GM12865 (cell line): ENCODE measurements at places on chromosomes 1 and 21.
A peak's percentile ranks its signal among the peaks of the same experiment; 100 is the strongest.

DNA sequence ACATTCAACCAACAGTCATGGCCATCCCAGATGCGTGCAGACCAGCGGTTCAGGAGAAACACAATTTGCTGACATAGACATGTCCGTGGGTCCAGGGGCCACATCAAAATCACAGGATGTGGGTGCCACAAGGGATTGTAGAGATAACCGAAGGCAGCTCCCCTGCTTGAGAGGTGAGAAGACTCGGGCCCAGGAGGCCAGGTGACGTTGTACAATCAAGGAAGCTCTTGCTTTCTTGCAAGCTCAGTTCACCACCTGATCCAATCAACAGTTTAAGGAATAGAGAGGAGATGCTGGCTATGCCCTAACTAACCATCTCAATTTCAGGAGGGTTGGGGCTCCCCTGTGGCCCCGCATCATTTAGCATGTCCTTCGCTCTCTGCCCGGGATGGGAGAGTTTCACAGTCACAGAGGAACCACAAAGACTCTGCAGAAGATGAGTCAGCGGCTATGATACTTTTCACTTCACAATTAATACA lies 19.5 kb downstream of the UBASH3A start:
- peak; percentile 85 for DNase-seq

DNA sequence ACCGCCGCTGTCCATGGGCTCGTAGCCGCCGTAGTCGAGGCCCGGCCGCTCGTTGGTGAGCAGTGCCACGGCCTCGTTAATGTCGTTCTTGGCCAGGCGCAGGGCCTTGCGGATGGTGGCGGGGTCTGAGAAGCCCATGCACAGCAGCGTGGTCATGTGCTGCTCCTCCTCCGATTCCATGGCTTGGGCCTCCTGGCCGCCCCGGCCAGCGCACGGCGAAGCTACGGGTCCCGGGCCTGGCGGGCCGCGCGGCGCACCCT lies 300 bp downstream of the USP24 start:
- DNase-seq, result no peak

- no peak for DNase-seq
Observed at GRCh38 chr1:3231826-3232225, 162.8 kb downstream of the PRDM16 start.

DNA sequence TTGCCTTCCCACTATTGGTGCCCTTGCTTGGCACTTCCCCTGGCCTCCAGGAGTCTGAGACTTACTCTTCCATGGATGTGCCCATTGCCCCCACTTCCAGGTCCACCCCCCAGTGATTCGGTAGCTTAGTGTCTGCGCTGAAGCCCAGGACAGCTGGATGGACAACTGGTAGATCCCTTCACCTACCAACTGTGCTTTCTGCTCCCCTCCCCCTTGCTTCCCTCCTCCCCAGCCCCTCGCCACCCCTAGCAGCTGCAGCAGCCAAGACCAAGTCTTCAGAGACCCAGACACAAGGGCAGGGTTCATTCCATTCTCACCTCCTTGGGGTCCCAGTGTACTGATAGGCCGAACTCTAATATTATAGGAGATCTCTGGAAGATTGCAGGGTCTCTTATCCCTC lies 6.9 kb downstream of the LMNA start:
- DNase-seq, result no peak

DNA sequence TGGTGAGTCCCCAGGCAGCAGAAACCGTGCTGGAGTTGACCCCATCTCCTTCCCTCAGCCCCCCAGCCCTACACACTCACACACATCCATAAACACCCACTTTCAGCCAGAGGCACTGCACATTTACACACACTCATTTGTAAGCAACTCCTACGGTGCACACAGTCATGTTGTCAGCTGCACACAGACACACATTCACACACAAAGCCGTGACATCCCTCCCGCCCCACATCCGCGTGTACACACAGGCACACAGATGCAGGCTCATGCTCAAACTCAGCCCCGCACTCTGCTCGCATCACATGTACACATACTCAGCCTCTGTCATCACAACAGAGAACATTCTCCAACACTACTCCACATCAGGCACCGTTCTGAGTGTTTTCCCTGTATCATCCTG lies 47.6 kb downstream of the LACTBL1 start:
- no peak for DNase-seq

GRCh38 chr1:210373878-210374599 lies 45.3 kb downstream of the HHAT start:
- peak; percentile 93 for DNase-seq

GRCh38 chr1:2326524-2326923 lies 64.8 kb downstream of the MORN1 start:
- DNase-seq, result no peak

GRCh38 chr1:24420547-24420946 lies 4.9 kb downstream of the NIPAL3 start:
- DNase-seq, result no peak

GRCh38 chr21:29462479-29462878 lies 163.8 kb downstream of the BACH1 start:
- DNase-seq, result peak; percentile 13

DNA sequence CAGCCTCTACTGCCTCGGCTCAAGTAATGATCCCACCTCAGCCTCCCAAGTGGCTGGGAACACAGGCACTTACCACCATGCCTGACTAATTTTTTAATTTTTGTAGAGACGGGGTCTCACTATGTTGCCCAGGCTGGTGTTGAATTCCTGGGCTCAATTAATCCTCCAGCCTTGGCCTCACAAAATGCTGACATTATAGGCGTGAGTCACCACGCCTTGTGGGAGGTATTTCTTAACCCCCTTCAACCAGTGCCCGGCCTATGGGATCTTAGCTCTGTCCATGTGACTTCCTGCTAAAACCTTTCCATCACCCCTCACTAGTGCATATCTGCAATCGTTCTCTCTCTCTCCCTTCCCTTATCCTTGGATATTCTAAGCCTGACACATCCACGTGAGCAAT lies 86.4 kb downstream of the FOXD2 start:
- no peak for DNase-seq

- DNase-seq, result no peak
Observed at GRCh38 chr1:108808438-108808837, 48.5 kb downstream of the AKNAD1 start.

DNA sequence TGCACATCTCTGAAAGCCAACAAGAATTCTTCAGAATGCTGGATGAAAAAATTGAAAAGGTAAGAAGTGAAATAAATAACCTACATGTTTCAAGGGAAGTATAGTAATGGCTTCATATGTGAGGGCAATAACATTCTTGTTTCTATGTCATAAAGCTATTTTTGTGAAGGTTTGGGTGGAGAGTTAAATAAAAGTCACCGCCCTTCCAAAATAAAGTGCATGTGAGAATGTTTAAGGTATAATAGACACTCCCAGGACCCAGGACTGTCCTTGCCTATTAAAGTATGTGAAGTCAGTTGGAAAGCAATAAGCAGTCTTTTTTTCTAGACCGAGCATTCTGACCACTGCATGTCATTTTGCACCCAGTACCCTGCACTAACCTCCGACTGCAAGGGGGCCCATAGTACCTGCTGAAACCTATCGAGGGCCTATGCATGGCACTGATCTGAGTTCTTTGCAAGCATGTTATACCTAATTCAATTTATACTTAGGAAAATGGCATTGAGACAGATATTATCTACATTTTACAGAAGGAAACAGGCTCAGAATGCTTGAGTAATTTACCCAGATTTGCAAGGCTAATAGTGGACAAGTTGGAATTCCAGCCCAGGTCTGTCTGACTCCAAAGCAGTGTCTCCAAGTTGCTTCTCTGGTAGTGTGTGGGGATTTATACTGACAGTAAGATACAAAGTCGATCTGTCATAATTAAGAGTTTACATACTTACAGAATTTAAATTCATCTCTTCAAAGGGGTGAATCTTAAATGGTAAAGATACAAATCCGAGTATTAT lies 156.1 kb downstream of the EDEM3 start:
- DNase-seq, result no peak

GRCh38 chr1:60922304-60922703 lies 160.1 kb upstream of the NFIA start:
- no peak for DNase-seq

GRCh38 chr21:45356653-45357435 lies 48.1 kb upstream of the COL18A1 start:
- no peak for DNase-seq

DNA sequence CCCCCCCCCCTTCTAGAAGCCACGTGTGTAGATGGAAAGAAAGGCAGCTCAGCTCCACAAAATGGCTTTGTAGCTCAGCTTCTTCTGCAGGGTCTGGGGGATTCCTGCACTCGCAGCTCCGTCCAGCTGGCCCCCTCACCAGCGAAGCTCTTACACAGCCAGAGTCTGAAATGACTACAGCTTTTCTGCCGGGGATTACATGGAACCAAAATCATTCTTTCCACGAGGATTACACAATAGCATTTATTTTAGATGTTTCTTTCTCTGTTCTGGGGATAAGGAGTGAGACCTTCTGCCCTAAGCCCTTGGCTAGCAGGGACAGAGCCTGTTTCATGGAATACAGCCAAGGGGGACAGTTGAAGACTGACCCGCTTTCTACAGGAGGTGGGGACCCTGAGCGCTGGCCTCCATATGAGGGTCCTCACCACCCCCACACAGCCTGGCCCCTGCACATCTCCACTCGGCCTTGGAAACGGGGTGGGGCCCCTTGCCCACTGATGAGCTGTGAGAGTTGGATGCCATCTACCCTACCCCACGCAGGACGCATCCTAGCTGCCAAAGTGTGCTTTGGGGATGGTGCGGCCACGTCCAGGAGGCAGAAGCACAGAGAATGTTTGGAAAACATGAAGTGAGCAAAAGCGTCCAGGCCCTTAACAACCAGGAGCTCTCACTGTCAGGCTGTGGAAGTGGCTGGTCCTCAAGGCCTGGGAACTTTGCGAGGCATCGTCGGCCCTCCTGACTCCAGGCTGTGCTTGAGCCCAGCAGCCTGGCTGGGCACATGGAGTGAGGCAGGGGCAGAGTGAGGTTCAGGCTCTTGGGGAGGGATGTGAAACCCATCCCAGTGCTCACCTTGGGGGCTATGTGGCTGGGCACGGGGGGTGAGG lies 14.5 kb downstream of the ACTRT2 start:
- no peak for DNase-seq

- no peak for DNase-seq
Observed at GRCh38 chr1:196660272-196660671, 8.4 kb downstream of the CFH start.

DNA sequence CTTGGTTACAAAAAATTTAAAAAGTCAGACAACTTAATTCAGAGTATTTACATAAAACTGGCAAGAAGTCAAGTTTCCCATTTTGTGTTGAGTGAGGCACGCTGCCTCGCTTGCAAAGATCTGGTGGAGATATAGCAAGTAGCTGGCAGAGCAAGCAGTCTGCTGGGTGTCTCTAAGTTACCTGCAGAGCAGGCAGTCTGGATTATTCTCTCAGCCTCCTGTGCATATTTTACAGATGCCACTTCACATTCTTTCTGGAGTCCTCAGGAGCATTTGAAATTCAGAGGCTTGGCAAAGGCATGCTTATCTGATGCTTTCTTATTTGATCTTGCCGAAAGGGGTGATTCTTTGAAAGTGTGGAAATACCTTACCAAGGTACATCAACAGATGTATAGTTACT lies 640.4 kb upstream of the ADGRL4 start:
- DNase-seq, result no peak

- DNase-seq, result peak; percentile 84
Observed at GRCh38 chr1:84998642-84999280, 1.8 kb upstream of the MCOLN2 start.

GRCh38 chr1:1943834-1944570 lies 24.9 kb upstream of the TMEM52 start:
- peak; percentile 27 for DNase-seq

GRCh38 chr1:1431845-1432273 lies 3.6 kb upstream of the VWA1 start:
- no peak for DNase-seq

GRCh38 chr1:65108025-65108642 lies 39.9 kb upstream of the AK4 start:
- no peak for DNase-seq

DNA sequence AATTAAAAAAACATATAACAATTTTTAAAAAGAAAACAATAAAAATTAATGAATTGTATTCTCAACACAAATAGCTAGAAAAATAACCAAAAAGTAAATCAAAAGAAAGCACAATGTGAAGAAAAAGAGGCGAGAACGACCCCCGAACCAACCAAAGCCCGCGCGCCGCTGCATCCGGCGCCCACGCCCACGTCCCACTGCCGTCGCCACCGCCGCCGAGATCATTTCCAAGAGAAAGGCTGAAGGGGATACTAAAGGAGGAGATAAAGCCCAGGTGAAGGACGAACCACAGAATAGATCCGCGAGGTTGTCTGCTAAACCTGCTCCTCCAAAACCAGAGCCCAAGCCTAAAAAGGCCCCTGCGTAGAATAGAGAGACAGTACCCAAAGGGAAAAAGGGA lies 11.8 kb upstream of the ABCB10 start:
- no peak for DNase-seq

DNA sequence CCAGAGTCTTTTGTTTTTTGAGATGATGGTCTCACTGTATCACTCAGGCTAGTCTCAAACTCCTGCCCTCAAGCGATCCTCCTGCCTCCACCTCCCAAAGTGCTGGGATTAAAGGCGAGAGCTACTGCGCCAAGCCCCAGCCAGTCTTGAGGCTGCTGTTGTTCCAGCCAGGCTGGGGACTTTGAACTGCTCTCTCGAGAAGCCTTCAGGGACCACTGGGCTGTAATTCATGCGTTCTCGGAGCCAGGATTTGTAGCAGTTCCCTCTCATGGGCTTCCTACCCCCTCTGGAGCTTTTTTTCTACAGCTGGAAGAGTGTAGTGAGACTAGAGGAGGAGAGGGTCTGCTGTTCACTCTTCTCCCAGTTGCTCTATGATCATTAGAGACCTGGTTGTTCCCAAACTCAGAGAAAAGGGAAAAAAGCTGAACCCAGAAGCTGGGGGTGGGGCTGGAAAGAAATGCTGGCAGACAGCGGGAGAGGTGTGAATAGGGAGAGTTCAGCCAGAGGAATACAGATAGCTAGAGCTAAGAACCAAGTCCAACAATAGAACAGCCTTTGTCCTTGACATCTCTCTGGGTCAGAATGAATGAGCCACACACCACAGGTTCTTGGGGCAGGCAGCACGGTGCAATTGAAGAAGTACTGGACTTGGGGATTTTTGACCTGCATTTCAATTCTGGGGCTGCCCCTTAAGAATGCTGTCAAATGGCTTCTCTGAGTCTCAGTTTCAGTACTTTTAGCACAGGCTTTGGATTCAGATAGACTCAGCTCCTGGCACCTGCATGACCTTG lies 13.2 kb upstream of the SLC41A1 start:
- DNase-seq, result peak; percentile 48

- DNase-seq, result peak; percentile 1
Observed at GRCh38 chr1:98143403-98143802, 222.6 kb upstream of the DPYD start.

DNA sequence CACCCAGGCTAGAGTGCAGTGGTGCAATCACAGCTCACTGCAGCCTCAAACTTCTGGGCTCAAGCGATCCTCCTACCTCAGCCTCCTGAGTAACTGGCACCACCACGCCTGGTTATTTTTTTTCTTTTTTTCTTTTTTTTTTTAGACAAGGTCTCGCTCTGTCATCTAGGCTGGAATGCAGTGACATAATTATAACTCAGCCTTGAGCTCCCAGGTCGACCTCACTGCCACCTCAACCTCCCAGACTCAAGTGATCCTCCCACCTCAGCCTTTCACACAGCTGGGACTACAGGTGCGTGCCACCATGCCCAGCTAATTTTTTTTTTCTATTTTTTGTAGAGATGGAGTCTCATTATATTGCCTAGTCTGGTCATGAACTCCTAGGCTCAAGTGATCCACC lies 66.9 kb upstream of the ECE1 start:
- DNase-seq, result no peak

- no peak for DNase-seq
Observed at GRCh38 chr1:110309139-110309538, 30.0 kb upstream of the RBM15 start.

GRCh38 chr1:212355230-212355969 lies 59.3 kb downstream of the PACC1 start:
- no peak for DNase-seq

- DNase-seq, result no peak
Observed at GRCh38 chr1:153696741-153697140, 18.3 kb downstream of the NPR1 start.
